ENCODE measurements at places on chromosomes 1 and 21.

DNA sequence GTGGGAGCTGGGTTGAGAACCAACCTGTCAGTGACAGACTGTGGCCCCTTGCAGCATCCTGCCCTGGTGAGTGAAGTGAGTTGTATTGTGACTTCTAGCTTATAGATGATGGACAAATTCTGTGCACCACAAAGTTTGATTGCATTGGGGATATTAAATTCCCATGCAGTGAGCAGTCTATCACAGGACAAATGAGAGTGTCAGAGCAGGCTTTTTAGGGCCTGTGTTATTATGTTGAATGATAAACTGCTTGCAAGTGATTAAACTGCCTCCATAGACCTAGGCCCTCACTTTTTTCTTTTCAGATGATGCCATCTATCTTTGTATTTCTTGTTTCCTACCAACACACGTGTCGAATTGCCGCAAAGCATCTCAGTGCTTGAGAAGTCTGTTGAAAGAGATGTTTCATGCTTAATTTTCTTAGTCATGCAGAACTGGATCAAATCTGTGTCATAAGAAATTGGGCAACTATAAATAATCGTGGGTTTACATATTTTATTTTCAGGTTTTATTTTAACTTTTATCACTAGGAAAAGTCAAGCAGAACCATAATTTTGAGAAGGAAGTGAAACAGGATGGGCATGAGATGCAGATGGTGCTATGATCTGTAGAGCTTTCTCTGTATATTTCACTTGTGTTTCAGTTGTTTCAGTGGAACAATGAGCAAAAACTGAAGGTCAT, 199.2 kb downstream of the S1PR1 start:
- no peak for DNase-seq

- no peak for DNase-seq
These were observed 342.5 kb downstream of the ADGRL2 start for GRCh38 chr1:82143108-82143833.

DNA sequence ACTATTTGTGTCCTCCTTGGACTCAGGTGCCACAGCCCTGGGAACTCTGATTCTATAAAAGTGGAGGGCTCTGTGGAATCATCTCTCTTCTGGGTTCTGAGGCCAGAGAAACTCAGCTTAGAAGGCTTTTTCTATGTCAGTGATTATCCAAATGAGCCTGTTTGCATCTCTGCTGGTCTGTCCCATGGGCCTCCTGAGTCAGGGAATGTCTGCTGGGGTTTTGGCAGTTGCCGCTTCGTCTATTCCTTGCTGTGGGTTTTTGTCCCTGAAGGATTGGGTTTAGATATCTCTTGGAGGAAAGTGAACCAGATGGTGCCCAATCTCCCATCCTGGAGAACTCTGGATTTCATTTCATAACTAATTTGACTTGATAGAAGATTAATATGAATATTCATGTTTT, 297.6 kb downstream of the HHAT start:
- no peak for DNase-seq

DNA sequence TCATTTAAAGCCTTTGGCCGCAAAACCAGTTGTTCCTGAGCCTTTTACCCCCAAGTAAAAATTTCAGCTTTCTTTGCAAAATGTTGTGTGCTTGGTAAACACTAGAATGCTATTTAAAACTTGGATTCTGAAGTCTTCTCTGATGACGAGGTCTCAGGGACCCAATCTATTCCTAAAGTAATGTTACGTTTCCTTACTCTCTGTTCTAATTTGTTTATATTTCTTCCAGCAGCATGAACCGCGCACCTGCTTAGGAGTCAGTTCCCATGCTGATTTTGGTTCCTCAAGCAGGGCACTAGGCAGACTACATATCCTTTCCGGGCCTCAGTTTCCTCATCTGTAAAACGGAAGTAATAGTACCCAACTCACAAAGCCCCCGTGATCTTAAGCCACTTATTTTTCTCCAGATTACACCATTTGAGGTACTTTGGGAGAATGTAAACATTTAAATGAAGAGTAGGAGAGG, 969 bp upstream of the ALDH4A1 start:
- no peak for DNase-seq

- peak; percentile 24 for DNase-seq
These were observed 194.8 kb downstream of the EIF4G3 start for GRCh38 chr1:20981915-20982314.

- DNase-seq = no peak
These were observed 525.7 kb downstream of the NPHP4 start for GRCh38 chr1:5466487-5466886.

- no peak for DNase-seq
These were observed 139.8 kb upstream of the USH2A start for GRCh38 chr1:216563087-216563486.

GRCh38 chr1:8055973-8056372, 29.9 kb upstream of the ERRFI1 start:
- peak; percentile 46 for DNase-seq

GRCh38 chr1:20867847-20868246, 80.7 kb upstream of the HP1BP3 start:
- DNase-seq = no peak

- DNase-seq = no peak
These were observed 35.4 kb downstream of the PGM1 start for GRCh38 chr1:63628607-63629006.

- DNase-seq = no peak
These were observed 3.2 kb upstream of the UBASH3A start for GRCh38 chr21:42400525-42400924.

DNA sequence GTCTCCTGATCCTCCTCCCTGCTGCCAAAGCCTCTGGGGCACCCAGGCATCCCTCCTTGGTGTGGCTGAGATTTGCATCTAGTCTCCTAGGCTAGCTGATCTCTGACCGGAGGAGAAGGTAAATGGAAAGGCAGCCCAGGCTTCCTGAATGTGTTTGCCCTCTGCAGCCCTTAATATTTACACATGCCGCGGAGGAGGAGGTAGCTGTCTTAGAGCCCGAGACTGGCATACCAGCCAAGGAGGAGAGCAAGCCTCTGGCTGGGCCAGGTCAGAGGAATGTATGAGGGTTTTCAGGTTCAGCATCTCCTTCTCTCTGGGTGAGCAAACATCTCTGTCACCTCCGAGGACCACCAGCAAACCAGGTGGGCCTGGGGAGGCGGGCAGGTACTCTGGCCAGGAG, 86.0 kb upstream of the GRIK3 start:
- no peak for DNase-seq

DNA sequence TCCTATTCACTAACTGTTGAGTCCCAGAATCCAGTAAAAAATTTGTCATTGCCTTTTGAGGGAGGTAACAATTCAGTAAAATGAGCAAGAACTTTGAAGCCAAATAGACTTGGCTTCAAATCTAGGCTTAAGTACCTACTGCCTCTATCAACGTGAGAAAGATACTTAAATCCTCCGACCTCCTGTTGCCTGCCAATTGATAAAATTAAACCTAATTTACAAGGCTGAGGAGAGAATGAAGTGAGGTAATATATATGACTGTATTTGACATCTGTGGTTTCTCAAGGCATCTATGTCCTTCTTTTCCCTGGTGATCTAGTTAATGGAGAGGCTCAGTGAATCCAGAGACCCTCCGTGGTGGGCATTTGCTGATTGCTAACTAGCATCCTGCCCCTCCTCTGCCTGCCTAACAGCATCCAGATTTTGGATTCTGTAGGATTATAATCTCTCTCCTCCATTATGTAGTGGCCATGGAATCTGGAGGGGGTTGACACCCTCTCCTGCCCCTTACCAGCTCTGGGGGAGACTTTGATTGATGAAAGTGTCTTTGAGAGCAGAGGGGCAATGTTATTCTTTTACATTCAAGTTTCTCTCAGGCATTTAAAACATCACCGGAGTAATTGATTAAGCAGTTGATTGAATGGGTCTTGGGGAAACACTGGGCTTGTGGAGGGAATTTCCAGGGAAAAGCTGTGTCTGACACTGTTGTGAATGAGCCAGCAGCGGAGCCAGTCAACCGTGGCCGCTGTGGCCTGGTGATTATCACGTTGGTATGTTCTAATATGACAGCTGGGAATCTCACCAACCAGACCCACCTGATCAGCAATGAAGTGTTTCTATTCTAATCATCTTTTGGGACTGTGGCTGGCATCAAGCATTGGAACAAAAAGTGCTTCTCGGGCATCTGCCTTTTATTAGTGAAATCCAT, 140.7 kb upstream of the FAM78B start:
- DNase-seq = no peak

- DNase-seq = no peak
These were observed 64.1 kb upstream of the ETV3 start for GRCh38 chr1:157202331-157202730.

DNA sequence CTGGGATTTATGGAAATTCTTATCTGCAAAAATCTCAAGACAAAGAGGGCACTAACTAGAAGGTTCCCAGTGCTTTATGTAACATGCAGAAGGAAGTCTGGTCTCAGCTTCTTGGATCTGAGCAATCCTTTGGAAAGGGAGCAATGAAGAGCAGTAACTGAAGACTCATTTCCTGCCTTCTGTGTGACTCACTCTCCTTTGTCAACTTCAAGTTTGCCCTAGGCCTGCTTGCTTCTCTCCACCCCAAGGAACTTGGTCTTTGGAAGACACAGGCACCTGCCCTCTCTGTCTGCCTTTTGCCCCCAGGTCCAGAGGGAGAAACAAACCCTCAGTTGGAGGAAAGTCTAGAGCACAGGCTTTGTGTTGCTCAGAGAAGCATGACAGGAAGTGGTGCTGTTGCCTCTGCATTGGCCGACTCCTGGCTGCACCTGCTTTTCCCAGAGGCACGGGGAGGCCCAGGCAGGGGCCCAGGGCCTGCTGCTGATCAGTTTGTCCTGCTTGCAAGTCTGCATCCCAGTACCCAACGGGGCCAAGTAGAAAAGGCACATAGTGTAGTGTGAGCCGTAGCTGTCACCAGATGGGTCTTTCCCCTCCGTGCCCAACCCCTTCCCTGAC, 137.2 kb downstream of the DHRS3 start:
- peak; percentile 71 for DNase-seq

DNA sequence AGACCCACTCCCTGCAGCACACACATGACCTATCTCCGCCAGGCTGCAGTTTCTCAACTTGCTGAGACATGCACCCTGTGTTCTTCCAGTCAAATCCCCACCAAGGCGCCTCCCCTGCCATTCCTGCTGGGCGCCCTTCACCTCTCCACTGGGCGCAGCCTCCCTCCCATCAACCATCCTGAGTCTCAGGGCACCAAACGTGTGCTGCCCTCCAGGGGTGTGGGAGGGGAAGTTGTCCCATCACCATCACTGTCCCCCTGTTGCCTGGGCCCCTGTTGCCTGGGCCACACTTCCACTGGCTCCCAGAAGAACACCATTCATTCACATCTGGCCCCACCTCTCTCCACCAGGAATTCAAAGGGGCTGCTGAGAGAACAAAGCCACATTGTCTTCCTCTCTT, 44.9 kb upstream of the EFHD2 start:
- DNase-seq = no peak

DNA sequence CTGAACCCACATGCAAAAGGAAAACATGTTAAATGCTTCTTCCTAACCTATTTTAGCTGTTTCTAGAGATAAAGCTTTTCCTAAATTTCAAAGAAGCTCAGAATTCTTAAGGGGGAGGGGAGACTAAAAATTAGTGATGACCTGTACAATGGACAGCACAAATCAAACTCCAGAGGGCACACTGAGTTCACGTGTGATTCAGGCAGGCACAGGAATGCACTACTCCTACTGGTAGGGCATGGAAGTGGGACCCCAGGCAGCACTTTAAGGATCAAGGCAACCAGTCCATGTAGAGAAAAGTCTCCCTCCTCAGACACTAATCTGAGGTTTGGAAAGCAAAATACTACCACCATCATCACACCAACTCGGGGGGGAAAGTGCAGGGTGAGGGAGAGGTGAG, 31.3 kb upstream of the CLCA4 start:
- no peak for DNase-seq

DNA sequence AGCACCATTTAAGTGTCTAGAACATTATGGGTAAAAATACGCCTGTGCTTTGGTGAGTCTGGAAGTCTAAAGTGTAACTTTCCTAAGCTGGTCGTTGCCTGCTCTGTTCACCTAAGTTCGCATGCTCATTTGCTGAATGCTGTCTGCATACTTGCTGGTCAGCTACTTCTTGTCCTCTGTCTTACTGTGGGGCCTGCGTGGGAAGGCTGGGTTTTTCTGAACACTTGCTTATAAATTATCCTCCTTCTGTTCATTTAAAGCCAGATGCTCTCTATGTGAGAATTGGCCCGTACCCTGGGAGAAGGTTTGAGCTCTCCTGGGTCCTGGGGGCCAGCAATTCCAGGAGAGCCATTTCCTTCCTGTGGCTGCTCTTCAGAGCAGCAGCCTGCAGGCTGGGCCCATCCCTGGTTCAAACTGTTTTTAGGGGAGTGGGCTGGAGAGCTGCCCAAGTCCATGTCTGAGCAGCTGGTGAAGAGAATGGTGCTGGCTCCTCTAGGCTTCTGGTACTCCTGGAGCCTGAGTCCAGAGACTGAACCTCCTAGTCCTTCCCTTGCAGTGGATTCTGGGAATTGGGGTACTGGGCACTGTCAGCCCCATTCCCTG, 75.7 kb downstream of the GALNT2 start:
- DNase-seq = no peak

- no peak for DNase-seq
These were observed 414.6 kb upstream of the PTBP2 start for GRCh38 chr1:96306809-96307560.

DNA sequence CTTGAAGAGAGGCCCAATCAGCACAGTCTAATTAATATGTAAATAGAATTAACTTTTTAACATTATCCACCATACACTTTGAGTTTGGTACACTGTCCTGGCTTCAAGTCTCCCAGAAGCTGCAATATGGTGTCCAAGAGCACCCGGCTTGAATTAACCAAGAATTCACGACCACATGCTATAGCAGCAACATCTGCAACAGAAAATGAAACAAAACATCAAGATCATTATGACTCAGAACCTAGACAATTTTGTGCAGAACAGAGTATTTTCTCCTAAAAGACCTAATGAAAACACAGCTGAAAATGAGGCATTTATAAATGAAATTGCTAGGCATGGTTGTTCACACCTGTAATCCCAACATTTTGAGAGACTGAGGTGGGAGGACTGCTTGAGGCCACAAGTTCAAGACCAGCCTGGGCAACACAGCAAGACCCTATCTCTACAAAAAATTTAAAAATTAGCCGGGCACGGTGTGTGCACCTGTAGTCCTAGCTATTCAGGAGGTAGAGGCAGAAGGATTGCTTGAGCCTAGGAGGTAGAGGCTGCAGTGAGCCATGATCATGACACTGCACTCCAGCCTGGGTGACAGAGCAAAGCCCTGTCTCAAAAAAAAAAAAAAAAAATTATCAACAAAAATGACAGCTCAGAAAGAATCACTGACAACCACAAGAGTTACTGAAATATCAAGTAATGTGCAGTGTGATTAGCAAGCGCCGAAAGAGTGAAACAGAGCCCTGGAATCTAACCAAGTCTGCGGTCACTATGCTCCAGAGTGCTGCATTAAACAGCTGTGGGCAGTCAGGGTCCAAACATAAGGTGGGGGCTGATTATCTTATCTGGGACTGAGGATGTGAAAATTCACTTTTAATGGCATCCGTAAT, 45.3 kb downstream of the HSF2BP start:
- DNase-seq = peak; percentile 65

GRCh38 chr1:172742599-172743500, 83.9 kb downstream of the FASLG start:
- peak; percentile 41 for DNase-seq

- DNase-seq = peak; percentile 15
These were observed at the start of gene MLLT11 for GRCh38 chr1:151060007-151060656. MLLT11 (plus strand) TSS chr1:151060397; CDS start chr1:151067225, 6,828 bp downstream.

GRCh38 chr1:117364240-117364639, 3.0 kb upstream of the MAN1A2 start:
- no peak for DNase-seq

- peak; percentile 32 for DNase-seq
These were observed 40.7 kb downstream of the NME7 start for GRCh38 chr1:169326956-169327268.
